ENCODE measurements at places on chromosomes 4 and X.

DNA sequence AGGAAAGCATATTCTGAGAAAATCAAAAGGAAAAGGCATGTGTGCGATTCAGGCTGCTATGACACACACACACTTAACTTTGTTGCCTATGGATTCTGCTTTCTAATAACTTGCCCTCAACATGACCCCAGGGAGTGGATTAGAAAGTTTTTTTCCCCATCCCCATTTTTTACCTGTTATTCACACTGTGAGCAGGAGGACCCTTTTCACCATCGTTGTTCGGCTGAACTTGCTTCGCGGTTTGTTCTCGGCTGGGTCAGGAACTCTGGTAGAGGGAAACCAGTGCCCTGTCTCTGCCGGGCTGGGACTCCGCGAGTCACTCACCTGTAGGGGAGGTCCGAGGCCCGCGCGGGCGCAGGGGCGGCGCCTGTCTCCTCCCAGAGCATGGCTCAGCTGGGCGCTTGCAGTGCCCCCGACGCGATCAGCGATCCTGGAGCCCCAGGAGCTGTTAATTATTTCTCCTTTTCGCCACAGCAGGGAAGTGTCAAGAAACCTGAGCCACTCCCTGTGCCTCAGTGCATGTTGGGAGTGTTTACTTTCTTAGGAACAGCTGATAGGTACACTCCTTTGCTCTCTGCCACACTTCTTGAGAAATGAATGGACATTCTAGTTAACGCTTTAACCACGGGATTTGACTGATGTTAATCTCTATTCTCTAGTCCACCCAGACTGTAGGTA, at the start of gene RASSF6:
TSS of gene RASSF6 (minus strand) at position 322 of the 678 bp plus-strand sequence. CDS start 8,641 bp downstream, outside the sequence.
- no peak for DNase-seq

DNA sequence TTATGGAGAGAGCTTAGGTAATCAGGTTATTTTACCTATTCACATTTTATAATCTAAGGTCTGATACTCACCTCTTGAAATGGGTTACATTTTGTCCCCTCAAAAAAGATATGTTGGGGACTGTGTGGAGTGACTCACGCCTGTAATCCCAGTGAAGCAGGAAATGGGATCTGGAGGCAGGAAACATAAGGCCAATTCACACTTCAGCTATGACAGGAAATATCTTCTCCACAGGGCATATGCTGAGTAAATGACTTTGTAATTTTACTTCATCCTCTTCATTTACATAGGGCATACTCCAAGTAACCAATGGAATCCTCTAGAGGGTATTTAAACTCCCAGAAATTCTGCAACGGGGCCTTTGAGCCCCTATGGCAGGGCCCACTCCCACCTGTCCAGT, 54.8 kb upstream of the ZMAT1 start:
- DNase-seq: peak; percentile 61

DNA sequence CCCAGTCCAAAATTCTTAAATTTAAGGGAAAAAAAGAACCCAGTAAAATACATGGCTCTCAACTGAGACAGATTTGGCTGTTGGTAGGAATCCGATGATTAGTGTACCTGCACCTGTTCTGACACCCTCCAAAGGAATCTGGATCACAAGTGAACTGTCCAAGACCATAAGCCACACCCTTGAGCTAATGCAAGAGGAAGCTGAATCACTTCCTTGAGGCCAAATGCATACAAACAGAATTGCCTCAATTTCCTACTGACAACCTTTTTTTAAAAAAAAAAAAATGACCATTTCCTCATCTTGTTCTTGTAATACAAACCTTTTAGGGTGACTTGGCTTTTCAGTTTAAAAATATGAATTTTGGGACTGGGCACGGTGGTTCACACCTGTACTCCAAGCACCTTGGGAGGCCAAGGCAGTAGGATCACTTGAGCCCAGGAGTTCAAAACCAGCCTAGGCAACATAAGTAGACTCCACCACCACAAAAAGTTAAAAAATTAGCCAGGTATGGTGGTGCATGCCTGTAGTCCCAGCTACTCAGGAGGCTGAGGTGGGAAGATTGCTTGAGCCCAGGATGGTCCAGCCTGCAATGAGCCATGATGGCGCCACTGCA, 10.7 kb upstream of the FBXL5 start:
- DNase-seq: peak; percentile 61

DNA sequence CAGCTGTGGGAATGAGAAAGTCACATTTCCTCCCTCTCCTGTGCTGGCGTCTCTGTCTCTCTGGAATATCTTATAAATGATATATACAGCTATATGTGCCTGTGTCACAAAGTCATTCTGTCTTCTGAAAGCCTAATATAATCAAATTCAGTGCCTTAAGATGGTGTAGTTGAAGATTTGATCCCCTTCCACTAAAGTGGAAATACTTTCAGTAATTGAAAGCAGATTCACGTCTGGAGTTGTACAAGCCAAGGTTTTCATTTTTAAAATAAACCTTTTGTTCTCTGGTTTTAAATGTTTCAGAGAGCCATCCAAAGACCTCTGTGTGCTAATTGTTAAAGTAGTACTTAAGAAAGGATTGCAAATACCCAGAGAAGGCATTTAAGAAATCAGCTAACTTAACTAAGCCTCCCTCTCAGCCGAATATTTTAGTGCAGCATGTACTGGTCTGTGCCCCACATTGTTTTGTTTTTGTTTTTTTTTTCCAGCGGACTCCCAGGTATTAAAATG, 206.8 kb downstream of the TENM3 start:
- no peak for DNase-seq

GRCh38 chrX:155389634-155390033, 7.7 kb downstream of the F8A2 start:
- no peak for DNase-seq

DNA sequence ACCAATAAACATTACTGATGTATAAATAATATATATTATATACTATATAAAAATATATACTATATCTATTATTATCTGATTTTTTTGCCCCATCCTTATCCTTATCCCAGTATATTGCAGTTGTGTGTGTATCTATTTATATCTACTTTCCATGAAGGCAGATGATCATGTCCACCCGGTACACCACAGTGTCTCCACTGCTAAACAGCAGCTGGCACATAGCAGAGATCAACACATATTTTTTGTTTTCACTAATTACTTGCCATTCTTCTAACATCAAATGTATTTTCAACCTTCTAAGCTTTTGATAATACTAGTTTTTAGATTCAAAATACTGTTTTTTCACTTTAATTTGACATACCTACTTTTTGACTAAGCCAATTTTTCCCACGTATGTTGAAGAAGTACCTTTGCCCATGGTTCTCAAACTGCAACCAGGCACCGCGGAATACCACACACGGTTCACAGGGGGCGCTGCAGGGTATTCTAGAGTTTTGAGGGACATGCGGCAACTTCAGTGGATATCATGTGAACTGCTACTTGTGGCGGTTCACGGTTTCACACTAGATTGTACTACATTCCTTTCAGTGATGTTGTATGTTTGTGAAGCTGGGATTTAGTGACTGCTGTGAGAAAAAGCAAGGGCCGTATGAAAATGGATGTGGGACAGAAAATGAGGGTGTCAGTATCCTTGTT, 182.5 kb upstream of the NPY2R start:
- DNase-seq: peak; percentile 8

DNA sequence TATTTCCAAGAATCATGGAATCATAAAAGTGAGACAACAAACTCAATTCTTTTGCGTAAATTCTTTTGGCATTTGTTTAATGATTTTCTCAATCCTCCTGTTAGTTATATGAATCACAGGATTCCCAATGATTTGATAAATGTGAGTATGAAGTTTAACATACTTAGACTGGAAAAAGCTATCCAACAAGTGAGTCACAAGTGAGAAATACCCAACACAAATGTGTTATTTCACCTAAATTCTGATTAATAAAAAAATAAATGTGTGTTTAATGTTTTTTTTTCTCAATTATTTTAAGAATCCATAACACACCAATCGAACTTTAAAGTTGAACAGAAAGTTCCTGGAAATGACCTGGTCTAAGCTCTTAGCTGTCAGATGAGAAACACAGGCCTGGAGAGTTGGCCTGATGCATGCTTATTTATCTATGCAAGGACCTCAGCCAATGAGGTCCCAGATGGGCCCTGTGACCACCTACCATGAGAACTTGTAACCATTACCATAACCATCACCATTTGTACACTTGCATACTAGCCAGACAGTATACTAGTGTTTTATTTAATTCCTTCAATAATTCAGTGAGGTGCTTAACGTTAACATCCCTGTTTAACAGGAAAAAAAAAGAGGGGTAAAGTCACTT, 386.7 kb downstream of the SPRY1 start:
- DNase-seq: no peak

GRCh38 chr4:121479808-121480207, 99.0 kb upstream of the QRFPR start:
- peak; percentile 2 for DNase-seq

GRCh38 chr4:161466316-161466715, 697.5 kb downstream of the FSTL5 start:
- DNase-seq: no peak

DNA sequence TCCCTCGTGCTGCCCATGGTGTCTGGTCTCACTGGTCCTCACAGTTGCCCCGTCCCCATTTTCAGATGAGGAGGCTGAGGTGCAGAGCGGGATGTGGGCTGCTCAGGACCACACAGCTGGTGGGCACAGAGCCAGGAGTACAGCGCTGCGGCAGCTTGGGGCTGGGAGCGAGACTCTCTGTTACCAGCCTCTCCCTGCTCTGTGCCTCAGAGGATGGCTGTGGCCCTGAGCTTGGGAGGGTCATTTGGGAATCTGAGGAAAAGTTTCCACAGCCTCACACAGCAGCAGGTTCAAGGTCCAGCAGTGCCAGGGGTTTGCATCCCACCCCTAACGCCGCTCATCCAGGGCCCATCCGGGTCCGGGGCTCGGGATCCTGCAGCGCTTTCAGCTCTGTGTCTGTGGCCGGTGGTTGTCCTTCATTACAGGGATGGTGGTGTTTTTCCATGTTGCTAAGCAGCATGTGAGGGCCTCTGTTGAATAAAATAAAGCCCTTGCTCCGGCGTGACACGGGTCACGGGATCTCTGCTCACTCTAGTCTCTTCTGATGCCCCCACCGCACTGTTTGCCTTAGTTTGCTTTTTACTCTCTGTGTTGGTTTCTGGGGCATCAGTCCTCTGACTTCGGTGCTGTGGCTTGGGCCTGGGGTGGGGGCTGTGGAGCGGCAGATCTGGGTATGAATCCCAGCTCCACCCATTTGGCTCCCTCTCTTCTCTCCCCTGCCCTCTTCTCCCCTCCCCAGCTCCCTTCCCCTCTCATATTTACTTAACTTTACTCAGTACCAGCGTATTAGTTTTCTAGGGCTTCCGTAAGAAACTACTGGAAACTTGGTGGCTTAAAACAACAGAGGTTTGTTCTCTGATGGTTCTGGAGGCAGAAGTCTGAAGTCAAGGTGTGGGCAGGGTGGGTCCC, 6.5 kb downstream of the WFS1 start:
- DNase-seq: no peak

DNA sequence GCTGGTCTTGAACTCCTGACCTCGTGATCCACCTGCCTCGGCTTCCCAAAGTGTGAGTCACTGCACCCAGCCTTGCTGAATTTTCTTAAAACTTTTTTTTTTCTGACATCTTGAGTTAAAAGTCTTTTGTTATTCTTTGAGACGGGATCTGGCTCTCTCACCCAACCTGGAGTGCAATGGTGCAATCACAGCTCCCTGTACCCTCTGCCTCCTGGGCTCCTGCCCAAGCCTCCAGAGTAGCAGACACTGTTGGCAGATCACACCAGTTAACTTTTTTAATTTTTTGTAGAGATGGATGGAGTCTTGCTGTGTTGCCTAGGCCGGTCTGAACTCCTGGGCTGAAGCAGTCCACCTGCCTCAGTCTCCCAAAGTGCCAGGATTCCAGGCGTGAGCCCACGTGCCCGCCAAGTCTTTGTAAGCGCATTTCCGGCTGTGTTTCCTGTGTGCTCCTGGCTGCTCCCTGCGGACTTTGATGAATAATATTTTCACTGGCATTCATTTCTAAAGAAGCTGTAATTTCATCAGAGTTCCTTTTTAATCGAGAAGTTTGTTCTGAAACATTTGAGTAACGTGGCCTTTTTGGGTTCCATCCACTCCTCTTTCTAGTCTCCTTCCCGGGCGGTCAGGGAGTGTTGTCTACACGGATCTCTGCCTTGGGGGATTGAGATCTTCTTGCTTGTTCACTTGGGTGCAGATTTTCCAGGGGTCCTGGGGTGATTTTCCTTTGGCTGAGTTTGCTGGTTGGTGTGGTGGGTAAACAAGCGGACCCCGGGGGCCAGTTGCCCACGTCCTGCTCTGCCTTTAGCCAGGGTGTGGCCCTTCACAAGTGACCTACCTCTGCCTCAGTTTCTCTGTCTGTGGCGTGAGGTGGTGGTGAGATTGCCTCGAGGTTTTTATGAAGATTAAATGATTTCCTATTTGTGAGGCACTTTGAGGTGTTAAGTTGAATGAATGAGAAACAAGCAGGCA, 44.4 kb downstream of the PCGF3 start:
- DNase-seq: peak; percentile 23

DNA sequence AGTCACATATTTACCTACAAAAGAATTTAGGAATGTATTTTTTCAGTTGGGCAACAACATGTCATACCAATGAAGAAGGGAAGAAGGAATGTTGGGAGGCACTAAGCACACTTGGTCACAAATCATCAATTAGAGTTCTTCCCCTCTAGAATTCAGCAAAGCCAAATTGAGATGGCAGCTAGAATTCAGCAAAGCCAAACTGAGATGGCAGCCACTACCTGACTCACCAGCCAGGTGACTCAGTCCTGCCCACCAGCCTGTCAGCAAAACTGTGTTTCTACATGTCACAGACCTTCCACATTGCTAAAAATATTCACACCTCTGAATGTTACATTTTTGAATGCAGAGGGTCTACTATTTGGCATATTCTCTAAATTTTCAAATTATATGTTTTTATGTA, 63.2 kb upstream of the NOCT start:
- DNase-seq: peak; percentile 9

DNA sequence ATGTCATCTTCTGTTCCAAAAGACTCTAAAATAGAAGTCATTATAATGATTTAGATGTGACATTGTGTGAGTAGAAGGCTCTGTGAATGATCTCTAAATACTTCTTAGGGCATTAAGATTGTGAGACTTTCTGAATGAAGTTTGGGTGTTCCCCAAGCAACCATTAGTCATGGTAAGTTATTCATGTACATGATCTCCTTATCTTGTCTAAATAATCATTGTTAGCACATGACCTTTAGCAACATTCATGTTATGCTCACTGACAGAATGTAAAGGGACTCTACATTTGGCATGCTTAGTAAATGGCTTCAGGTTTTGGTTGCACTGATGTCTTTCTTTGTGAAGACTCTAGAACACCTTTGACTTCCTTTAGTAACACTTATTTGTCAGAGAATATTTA, 140.8 kb upstream of the AGA start:
- DNase-seq: peak; percentile 7

Measured in EL (cell line).